ENCODE measurements at places on chromosomes 4 and X.

DNA sequence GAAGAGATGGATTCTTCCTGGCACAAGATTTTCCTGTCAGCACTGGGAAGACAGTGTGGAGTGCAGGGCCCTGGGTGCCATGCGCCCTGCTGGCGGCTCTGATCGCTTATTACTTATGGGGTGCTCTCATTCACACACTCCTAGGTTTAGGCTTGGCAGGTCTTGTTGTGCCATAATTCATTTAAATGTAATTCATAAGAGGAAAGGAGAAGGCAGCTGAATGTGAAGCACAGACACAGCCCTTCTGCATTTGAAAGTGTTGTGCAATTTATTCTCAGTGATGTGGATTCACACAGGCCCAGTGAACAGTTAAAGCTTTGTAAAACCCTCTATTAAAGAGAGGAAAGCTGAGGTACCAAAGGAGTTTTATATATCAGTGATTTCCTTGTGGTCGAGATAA, 249.7 kb downstream of the C4orf33 start:
- no peak for DNase-seq

DNA sequence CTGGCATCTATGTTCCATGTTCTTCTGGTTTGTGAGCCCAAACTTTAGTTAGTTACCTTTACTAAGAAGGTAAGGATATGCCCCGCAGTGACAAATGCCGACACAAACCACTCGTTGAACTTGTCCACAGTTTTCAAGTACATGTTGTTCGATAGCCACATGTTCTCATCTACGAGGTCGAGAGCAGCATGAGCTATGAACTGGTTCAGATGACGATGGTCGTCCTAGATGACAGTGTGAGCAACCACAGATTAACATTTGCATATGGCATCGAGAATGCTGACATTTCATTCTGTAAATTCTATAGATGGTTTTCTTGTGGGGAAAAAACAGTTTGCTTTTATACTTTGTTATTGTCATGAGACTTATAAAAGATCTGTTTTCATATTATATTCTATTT, 18.0 kb downstream of the TRAPPC2 start:
- no peak for DNase-seq

DNA sequence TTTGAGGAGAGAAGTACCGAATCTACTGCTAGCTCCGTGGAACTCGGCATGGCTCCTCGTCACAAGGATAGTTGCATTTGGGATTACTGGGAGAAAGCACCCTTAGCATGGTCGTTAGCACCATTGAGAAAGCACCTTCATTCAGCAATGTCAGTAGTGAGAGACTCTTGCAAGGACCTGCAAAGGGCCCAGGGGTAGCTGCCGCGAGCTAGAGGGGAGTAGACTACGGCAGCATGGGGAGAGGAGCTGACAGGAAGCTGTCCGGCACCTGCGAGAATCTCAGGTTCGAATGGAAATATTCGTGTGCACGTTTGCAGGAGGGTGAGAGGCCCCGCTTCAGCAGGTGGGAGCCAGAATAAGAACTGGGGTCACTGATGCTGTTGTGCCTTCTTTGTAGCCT, 20.2 kb downstream of the TLR10 start:
- no peak for DNase-seq

DNA sequence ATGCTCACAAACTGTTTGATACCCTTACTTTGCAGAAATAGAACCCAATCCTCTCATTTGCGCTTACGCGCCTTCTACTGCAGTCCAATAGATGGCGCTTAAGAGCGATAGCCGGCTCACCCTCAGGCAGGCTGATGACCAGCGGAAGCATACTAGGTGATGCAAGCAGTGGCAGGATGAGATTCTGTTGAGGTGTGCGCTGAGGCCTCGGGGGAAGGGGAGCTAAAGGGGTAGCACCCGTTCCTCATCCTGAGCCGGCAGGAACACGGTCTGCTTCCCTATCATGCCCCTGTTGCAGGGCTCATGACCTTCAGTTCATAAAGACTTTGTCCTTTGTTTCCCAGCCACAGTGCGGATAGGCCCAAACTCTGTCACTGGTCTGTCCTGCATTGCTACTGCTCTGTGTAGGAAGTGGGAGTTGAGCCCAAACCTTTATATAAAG, 628.9 kb downstream of the TLL1 start:
- no peak for DNase-seq

DNA sequence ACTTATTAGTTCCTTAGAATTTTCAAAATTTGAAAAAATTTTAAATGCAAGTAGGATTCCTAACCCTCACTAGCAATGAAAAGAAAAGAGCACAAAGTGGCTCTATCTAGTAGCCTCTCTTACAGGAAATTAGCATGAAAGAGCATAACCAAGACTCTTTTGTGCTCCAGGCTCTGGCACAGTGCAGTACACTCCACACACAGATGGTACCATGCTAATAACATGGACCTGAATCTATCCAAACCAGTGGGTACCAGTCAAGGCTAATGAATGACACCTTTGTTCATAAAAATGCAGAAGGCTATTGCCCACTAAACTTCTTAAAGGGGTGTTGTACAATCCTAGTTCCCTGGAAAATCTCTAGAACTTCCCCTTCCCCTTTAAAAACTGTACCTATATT, 119.0 kb downstream of the MANBA start:
- DNase-seq: no peak

GRCh38 chr4:175090116-175090515, 172.0 kb downstream of the ADAM29 start:
- peak; percentile 42 for DNase-seq

DNA sequence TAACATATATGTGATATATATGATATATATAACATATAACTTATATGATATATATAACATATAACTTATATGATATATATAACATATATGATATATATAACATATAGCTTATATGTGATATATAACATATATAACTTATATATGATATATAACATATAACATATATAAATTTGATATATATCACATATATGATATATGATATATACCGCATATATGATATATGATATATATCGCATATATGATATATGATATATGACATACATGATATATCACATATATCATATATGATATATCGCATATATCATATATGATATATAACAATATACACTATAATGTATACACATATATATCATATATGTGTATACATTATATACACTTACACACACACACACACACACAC, 114.3 kb downstream of the ELOVL6 start:
- DNase-seq: no peak

GRCh38 chr4:7327341-7327885, 107.3 kb downstream of the PSAPL1 start:
- DNase-seq: no peak
